Stimulated activated CD4-positive, alpha-beta T cell treated with anti-CD3 and anti-CD28 coated beads, TNF-alpha, amount 100 ng/mL, for 24 hours (primary cell): ENCODE measurements at places on chromosomes 2 and 18.

DNA sequence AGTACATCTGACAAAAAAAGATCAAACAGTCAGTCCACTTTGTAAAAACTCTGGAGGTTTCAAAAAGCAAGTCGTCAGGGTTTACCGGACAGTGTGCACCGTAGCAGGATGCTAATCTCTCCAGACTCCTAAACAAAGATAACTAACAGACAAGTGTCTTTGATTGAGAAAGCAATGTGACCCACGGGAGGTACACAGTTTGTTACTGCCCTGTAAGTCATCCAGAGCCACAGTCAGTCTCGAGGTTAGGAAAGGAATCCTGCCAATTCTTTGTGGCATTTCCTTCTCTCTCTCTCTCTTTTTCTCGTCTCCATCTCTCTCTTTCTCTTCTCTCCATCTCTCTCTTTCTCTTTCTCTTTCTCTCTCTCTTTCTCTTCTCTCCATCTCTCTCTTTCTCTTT lies 42.8 kb downstream of the LRRTM4 start:
- no peak for DNase-seq

- DNase-seq = no peak
These were observed 131.1 kb downstream of the FMNL2 start for GRCh38 chr2:152466041-152466440.

DNA sequence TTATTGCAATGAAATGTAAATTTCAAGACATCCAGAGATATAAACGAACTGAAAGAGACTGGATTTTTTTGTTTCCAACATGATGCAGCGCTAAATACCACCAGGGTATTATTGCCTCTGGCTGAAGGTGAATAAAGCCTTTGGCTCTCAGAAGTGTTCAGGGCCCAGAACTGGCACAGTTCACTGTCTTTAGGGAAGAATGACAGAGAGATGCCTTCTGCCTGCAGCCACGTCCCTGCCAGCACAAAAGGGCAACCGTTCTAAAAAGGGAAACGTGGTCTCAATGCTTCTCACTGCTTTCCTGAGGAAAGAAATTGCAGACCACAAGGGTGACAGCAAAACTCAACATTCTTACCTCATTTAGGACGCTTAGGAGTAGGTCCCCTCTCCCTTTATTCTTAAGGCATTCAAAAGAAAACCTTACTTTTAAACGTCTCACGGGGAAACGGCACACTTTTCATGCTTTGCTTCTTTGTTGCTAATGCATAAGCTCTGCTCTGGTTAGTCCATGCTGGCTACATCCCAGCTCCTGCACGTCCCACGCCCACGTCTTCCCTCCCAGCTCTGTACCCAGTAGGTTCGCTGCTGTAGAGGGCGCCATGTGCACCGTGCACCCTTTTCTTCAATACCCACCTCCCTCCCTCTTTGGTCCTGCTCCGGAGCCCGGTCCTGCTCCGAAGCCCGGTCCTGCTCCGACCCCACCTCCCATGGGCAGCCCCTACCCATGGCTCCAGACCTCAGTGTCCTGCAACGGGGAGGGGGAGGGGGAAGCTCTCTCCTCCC lies 171.0 kb downstream of the HRH4 start:
- DNase-seq = no peak

- DNase-seq = no peak
These were observed 29.4 kb downstream of the ASAP2 start for GRCh38 chr2:9236045-9236344.

DNA sequence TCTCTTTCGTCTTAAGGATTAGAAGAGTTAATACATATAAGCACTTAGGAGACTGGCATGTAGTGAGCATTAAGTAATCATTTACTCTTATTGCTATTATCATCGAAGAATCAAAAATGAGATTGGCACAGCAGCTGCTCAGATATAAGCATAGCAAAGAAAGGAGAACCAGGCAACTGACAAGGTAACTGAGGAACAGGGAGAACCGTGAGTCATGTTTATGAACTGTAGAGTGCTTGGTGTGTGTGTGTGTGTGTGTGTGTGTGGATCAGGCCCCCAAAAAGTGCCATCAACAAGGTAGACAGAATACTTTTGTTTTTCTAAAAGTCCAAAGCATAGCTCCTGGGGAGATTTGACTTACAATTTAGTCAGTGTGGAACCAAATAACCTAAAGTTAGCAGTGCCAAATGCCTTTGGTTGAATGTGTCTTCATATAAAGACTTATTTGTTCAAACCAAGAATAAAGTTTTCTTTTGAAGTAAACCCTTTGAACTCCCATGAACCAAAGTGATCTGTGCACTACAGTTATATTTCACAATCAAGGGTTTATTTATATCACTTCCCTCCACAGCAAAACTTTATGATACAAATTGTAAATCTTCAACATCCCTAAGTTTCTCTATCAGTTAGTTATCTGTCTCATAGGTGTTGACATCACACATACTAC lies 660.6 kb downstream of the NYAP2 start:
- no peak for DNase-seq

DNA sequence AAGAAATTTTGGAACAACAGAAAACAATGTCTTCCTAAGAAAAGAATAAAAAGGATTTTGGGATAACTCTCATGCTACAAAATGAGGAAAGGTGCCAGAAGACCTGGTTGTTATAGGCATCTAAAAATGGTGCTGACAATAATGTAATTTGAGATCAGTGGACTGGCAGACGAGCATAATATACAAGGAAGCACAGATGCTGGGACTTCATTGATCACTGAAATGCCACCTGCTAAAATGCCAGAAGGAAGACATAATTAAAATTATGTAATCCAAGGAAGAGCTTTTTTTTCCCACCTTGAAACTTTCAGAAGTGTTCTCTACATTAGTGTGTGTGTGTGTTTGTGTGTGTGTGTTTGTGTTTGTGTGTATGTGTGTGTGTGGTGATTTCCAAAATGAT lies 535.9 kb downstream of the XIRP2 start:
- no peak for DNase-seq
